ENCODE measurements at places on chromosomes 5 and 9.

- no peak for DNase-seq
Measured at GRCh38 chr5:43410414-43410813, 1.8 kb downstream of the CCL28 start.

DNA sequence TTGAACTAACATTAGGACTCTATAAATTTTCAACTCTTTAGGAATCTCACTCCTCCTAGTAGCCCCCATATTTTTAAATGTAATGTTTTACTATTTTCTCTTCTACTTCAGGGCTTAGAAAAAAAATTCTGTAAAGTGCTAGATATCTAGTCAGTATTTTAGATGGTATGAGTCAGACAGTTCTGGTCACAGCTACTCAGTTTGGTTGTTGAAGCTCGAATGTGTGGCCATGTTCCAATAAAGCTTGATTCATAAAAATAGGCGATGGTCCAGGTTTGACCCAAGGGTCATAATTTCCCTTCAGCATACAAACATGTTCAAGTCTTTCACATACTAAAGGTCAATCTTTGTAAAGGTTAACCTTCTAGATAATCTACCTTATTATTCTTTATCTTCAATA lies 566.0 kb upstream of the CDH18 start:
- peak; percentile 29 for DNase-seq

DNA sequence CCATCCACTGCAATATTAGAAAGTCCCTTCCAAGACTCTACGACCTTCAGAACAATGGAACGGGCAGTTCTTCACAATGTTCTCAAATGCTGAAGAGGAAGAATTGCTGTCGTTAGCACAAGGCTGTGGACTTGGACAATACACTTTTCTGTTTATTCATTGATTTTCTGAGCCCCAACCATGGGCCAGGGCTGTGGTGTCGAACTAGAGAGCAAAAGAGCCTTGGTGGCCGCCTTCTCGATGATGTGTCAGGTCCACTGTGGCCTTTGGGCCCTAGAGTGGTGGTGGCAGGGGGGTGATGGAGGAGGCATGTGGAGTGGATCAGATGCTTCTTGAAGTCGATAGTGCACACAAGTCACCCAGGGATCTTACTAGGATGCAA lies 18.5 kb upstream of the KIF12 start:
- no peak for DNase-seq

DNA sequence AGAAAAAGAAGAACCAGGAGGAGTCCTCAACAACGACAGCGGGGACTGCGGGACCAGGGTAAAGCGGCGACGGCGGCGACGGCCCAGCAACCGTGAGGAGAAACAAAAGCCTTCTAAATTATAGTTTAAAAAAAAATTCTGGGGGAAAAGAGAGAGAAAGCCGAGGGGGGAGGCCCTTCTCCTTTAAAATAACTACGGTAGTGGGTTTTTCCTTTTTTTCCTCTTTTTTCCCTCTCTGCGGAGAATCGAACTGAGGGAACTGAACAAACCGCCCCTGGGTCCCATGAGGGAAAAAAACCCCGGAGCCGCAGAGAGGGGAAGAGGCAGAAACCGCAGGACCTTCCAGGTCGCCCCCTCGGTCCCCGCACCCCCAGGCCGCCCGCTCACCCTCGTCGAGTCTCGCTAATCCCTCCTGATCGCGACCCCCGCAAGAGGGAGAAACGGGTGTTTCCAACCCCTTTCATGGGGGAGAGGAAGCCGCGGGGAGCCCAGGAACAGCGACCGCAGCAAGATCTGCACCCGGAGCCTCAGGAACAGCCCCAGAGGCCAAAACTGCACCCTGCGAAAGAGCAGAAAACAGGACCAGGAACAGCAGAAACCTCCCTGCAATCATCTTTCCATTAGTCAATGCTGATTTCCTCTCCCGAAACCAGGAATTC lies 453 bp downstream of the CPEB4 start:
- DNase-seq: no peak

DNA sequence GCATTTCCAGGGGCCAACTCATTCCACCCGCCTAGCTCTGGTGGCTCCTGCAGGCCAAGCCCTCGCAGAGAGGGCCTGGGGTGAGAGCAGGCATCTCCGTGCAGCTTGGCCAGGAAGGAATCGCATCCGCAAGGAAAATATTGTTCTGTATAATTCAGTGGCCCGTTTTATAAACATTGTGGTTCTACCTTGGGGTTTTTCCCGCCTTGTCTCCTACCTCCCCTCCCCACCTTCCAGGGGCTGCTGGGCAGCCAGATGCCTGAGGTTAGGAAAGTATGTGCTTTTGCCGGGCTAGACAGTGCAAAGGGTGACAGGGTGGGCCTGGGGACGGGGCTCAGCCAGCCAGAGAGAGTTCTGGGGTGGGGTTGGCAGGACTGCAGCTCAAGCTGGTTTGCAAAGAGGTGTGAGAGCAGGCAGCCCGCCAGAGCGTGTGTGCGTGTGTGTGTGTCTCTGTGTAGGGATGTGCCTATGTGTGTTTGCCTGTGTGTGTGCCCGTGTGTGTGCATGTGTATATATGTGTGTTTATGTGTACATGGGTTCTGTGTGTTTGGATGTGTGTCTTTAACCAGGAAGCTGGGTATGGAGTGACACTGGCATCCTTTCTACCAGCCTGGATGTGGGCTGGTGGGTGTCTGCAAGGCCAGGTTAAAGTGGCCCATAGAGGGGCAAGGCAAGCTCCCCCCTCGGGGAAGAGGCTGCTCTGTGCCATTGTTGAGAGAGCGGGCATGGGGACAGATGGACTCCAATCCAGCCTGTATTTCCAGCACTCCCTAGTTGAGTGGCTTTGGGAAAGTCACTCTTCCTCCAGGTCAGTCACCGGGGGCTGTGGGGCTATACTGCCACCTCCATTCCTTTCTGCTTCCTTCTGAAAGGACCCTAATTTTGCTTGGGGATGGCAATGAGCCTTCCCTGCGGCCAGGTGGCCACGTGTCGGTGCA lies 10.6 kb upstream of the SLC2A6 start:
- no peak for DNase-seq

Data from NCI-H446 treated with DMSO at 0.1 percent for 48 hours (cell line).